Stomach (tissue), 19 donors: ENCODE measurements at places on chromosomes 6 and 20.

GRCh38 chr6:89330910-89331309 is 15.8 kb upstream of the GABRR2 start:
- DNase-seq: no peak

GRCh38 chr6:20706238-20706938 is 172.1 kb downstream of the CDKAL1 start:
- no peak for DNase-seq

DNA sequence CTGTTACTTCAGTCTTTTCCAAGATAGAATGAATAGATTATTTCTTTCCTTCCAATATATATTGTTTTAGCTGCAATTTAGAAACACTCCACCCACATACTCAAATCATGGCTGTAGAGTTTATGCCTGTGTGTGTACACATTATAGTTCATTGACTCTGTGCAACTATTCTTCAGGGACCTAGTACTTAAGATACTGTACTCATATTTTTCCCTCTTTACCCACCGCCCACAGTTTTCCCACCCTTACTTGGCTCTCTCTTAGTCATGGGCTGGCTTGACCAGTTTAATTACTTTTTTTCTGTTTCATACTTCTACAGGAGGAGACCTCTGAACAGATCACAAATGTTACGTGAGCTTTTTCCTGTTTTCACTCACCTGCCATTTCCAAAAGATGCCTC is 30.4 kb downstream of the C6orf89 start:
- DNase-seq: no peak

DNA sequence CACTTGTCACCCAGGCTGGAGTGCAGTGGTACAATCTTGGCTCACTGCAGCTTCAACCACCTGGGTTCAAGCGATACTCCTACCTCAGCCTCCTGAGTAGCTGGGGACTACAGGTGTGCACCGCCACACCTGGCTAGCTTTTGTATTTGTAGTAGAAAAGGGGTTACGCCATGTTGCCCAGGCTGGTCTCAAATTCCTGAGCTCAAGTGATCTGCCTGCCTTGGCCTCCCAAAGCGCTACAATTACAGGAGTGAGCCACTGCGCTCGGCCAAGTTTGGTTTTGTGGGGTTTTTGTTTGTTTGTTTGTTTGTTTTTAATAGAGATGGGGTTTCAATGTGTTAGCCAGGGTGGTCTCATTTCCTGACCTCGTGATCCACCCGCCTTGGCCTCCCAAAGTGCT is 12.3 kb downstream of the LOC128125822 start:
- no peak for DNase-seq

- DNase-seq: no peak
These were observed 20.6 kb downstream of the SLC2A12 start for GRCh38 chr6:134031696-134032255.

GRCh38 chr6:131955876-131956275 is 4.7 kb upstream of the CCN2 start:
- no peak for DNase-seq

GRCh38 chr6:165967810-165968407 is 199.7 kb downstream of the TBXT start:
- no peak for DNase-seq

DNA sequence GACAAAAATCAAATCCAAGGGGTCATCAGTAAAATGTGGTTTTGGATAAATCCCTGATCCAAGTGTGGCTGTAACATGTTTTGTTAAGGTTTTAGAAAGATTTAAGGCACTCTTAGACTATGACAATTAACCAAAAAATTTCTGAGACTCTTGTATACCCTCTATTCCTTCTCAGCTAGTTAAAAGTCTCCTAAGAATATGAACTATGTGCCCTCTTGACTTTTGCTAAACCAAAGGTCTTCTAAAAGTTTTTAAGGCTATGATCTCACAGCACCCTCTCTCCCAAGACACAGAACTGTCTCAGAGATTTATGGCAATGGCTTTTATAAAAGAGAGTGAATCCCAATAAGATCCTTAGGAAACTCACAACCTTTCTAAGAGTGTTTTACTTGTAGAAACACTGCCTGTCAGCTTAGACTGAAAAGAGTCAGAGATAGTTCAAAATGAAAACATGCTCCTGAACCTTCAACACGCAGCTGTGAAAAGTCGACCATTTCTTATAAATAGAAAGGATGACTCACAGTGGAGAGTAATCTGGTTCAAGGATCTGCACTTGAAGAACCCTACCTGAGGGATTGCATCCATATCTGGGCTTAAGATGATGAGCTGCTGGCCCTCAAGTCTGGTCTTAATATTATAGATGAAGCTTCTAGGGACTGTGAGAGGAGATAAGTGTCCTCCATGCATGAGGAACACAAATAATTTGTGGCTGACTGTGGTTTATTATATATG is 388.4 kb upstream of the GJE1 start:
- no peak for DNase-seq

DNA sequence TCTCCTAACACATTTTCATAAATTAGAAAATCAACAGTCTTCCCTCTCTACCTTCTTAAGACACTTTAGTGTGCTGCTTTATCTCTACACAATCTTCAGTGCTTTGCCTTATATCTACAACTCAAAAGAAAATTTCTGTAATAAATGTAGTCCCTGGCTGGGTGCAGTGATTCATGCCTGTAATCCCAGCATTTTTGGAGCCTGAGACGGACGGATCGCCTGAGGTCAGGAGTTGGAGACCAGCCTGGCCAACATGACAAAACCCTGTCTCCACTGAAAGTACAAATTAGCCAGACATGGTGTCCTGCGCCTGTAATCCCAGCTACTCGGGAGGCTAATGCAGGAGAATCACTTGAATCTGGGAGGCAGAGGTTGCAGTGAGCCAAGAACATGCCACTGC is 9.7 kb upstream of the EDN1 start:
- no peak for DNase-seq

DNA sequence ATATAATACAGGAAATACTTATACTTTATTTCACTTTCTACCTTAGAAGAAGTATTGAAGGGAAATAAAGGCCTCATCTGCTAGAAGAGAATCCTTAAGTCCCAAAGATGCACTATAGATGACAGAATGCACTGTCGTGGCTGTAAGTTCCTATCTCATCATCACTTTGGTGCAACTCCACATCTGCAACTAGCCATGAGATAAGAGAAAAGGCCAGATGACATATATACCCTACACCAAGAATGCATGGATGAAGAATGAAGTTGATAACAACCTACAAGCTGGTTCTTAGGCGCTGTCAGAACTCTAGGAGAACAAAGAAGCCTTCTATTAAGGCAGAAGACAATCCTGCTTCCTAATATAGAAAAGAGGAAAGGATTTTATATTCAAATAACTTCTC is 11.6 kb upstream of the PLN start:
- DNase-seq: no peak

DNA sequence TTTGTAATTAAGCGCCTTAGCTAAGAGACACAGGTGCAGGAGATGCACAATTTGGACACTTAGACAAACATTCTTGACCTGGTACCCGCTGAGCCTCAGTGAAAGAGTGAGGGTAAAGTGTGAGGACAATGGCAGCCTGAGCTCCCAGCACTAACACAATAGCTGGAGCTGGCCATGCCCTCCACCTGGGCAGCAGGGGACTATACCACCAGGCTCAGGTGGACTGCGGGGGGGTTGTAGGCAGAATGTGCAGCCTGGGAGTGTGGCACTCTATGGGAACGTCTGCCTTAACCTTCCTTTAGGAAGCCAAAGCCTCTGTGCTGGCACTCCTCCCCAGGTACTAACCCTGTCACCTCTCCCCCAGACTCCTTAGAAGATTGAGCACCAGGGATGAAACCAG is 23.6 kb downstream of the PRKN start:
- DNase-seq: no peak

DNA sequence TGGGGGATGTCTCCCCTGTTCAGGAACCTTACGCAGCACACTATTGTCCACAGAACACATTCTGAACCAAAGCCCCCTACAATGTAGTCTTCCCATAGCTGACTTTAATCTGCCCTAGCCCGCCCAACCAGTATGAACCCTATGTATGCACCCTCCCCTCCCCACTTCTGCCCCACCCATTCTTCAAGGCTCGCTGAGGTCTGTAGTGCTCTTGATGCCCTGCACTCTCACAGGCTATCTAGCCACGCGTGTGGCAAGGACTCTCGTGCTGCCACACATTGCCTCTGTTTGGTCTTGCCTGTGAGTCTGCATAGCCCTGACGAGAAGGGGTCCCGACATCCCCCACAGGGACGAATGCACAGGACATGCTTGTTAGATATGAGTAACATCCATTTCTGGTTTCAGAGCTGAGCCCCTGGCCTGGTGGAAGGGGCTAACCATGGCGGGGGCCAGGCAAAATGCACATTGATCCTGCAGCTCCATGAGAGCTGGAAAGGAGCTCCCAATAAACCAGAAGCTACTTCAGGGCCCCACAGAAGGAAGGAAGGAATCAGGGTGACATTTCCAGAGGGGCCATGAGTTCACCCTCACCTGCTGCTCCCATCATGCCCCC is 22.6 kb downstream of the MOCS1 start:
- DNase-seq: no peak

- DNase-seq: no peak
These were observed 319.1 kb downstream of the RIMS1 start for GRCh38 chr6:72205500-72205899.

- DNase-seq: no peak
These were observed 8.2 kb upstream of the CD83 start for GRCh38 chr6:14109411-14109826.
